Activated CD4-positive, alpha-beta T cell treated with anti-CD3 and anti-CD28 coated beads for 24 hours (primary cell): ENCODE measurements at places on chromosomes 2 and 18.
A peak's percentile ranks its signal among the peaks of the same experiment; 100 is the strongest.

GRCh38 chr18:6505498-6505875 is 90.8 kb upstream of the L3MBTL4 start:
- no peak for DNase-seq

GRCh38 chr2:46663614-46664013 is 184.2 kb downstream of the TMEM247 start:
- no peak for DNase-seq

DNA sequence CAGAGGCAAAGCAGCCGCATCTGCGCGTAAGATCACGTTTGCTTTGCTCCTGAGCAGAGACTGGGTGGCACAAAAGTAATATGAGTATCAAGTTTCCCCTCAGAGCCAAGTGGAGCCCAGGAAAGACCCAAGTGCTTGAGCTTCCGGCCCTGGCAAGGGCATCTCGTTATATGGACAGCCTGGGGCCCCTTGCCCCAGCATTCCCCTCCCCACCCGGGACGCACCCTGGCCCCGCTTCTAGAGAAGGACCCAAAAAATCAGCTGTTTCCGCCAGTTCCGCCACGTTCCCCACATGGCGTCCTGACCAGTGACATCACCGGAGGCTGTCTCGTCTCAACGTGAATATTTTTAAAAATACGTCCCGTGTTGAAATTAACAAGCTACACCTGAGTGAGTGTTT is 135.1 kb downstream of the NFATC1 start:
- DNase-seq: no peak

DNA sequence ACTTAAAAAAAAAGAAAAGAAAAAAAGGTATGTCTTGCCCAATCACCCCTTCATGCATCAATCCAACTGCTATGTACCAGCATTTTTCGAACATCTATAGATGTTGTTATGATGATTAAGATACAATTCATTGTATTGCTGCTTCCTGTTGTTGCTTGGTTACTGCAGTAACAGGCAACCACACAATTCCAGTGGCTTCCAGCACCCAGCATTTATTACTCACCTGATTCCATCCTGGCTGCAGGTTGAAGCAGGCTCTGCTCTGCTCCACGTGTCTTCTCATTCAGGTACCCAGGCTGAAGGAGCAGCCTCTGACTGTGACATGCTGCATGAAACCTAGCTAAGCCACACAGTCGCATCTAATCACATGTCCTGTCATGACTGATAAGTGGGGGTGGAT is 196.9 kb downstream of the INO80D start:
- DNase-seq: no peak

DNA sequence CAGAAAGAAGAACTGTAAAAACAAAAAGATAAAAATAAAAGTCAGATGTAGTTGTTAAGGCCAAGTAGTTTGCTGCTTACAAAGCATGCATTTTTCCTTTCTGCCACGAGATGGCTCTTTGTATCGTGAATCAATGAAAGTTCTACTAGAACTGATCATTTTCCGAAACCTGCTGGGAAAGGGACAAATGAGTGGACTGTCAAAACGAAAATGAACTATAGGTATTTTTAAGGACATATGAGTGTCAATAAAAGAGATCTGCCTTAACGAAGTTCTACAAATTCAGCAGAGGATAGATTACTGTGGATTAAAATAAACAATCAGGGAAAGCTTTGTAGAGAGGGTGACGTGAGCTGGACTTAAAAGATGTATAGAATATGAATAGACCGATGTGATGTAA is 15.0 kb upstream of the ELOA2 start:
- DNase-seq: no peak

DNA sequence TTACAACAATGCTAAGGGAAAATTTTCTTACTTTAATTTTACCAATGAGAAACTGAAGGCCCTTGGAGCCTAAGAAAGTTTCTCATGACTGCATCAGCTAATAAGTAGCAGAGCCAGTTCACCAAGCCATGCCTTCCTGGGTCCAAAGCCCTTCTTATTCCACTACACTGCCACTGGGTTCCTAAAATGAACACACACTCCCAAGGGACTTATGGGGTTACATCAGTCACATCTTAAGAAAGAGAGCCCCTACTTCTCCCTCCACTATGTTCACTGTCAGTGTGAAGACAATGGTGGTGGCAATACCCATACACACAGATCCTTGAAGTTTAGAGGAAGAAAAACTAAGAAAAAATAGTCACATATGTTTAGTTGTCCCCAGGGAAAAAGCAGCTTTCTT is 20.6 kb downstream of the MBD2 start:
- no peak for DNase-seq

DNA sequence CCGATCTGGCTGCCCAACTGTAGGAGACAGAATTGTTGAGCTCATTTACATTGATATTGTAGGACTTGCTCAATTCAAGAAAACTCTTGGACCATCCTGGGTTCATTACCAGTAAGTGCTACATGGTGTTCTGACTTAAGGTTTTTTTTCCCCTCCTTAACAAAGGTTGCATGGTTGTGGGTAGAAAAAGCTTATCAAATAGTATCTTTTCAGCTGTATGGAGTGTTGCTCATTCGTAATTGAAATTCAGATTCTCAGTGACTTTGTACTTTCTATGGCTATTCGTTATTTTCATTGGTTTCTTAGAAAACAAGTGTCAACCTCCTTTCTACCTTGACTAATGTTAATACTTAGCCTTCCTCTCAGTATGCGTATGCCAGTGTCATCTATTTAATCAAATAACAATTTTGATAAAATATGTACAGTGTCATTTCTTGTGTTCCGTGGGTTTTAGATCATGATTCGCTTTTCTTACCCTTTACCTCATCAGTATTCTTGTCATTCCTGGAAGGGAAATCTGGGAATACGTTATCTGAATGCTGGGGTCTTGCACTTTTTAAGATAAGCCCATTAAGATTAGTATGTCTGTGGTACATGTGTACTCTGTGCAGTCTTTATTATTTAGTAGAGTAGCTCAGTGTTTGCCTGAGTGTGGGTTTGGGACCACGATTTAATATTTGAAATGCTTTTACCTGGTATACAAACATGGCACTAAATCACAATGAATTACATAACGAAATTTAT is 91.3 kb downstream of the MGAT5 start:
- no peak for DNase-seq

DNA sequence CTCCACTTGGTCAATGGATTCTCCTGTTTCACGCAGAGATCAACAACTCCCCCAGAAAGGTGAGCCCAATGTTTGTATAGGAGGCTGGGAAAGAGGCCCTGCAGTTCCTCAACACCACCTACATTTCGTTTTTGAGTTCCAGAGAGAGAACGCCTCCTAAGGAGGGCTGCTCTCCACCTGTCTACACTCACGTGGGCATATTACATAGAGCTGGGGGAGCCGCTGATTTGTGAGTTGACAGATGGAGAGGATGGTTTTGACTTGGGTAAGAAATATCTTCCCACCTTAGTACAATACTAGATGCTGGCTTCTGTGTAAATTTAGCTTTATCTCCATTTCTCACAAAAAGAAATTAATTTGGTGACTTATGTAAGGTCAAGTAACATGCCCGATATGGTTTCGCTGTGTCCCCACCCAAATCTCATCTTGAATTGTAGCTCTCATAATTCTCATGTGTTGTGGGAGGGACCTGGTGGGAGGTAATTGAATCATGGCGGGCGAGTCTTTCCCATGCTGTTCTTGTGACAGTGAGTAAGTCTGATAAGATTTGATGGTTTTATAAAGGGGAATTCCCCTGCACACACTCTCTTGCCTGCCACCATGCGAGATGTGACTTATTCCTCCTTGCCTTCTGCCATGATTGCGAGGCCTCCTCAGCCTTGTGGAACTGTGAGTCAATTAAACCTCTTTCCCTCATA is 274.5 kb upstream of the PXDN start:
- no peak for DNase-seq

GRCh38 chr2:16664809-16665747 is 556 bp downstream of the CYRIA start:
- DNase-seq: no peak

GRCh38 chr2:225434014-225434413 is 34.5 kb downstream of the NYAP2 start:
- no peak for DNase-seq

DNA sequence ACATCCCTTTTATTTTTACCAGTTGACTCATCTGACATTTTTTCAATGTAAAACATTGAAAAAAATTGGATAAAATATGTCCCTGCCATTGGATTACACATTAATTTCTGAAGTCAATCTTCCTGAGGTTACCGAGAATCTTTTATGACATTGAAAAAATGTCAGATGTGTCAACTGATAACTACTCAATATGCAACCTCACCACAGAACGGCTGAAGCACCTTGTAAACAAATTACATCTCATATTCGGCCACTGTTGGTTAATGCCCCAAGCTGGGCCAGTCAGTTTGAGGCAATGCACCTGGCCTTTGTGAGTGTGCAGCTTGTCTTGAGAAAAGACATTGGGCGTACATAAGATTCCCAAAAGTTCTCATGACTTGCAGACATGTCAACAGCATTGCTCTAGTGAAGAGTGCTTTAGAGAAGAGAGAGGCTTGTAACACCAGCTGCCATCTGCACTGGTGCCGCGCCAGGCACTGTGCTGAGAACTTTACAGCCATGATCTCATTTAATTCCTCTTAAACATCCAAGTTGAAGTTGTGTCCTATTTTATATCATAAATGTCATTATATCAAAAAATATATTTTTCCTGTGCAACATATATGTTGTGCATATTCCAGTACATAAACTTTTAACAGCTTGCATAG is 112.7 kb upstream of the SLC35G4 start:
- no peak for DNase-seq

- no peak for DNase-seq
Observed at GRCh38 chr2:68905116-68905515, 33.9 kb upstream of the BMP10 start.

DNA sequence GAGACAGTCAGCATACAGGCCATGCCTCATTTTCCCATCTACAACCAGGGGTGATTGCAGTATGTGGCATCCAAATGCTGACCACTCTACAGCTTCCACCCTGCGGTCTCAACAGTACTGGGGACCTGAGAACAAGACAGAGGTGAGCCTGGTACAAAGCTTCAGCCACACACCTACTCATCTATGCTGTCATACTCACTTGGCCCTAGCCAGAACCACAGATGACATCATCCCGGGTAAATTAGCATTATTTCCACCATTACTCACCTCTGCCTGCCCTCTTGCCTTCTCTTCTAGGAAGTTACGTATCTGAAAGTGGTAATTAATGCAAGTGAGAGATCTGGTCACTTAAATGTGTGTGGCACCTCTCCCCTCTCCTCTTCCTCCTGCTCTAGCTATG is 208.2 kb upstream of the ARL4C start:
- DNase-seq: no peak

GRCh38 chr2:199216253-199216652 is 241.5 kb downstream of the SATB2 start:
- no peak for DNase-seq

DNA sequence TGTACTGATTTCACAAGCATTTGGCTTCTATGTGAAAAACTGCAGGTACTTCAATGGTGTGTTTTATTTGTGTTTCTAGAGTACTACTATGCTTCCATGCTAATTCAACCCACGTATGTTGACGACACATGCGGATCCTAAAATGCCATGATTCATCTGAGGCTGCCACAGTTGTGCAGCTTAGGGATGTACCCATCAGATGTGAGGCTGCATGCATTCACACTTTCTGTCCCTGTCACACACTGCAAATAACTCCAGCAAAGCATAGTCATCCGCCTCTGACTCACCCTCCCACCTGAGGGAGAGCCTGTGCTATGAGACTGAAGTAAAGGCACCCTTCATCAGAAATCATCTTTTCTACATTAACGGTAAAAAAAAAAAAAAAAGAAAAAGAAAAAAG is 22.1 kb upstream of the SERTAD2 start:
- peak; percentile 52 for DNase-seq

DNA sequence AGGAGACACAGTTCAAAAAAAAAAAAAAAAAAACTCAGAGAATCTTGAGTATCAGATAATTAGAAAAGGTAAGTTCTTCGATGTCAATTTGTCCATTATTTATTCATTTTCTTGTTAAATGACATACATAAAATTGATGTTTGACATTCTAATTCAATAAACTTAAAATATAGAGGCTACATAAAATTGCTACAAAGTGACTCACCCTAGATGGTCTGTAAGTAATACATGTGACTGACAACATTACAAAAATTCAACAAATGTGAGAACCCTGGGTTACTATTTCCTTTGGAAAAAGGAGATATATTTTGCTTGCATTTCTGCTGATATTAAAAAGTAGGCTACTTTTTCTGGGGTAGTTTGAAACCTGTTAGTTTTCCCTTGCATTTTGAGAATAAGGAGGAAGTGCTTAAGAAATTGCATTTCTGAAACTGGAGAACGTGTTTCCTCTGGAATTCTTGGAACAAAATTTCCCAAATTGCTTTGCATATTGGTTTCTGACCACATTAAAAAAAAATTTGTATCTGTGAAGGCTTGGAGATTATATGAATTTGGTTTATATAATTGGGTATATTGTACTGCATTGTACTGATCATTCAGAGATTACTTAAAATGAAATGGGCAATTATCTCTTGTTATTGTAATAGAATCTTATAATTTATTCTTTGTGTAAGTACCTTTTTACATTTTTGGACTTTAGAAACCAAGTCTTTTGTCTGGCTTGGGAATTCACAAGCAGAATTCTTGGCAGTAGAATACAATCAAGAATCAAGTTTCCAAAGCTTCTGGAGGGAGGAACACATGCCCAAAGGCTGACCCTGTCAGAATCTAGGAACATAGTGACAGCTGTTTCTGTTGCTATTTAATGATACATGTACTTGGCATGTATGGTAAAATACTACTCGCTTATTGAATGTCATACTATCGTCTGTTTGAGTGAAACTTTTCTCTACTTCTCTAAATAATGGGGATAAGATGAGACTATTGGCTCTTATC is 106.1 kb downstream of the DSEL start:
- DNase-seq: no peak

- no peak for DNase-seq
Observed at GRCh38 chr2:143686585-143687164, 557.5 kb downstream of the ARHGAP15 start.

- peak; percentile 33 for DNase-seq
Observed at GRCh38 chr18:7566567-7567473, at the start of gene PTPRM. Gene PTPRM (plus strand): TSS chr18:7567316. CDS start chr18:7567819, 503 bp downstream.

- no peak for DNase-seq
Observed at GRCh38 chr2:44686561-44686960, 254.9 kb upstream of the SIX3 start.

GRCh38 chr2:114009205-114009944 is 119.5 kb downstream of the ACTR3 start:
- no peak for DNase-seq

DNA sequence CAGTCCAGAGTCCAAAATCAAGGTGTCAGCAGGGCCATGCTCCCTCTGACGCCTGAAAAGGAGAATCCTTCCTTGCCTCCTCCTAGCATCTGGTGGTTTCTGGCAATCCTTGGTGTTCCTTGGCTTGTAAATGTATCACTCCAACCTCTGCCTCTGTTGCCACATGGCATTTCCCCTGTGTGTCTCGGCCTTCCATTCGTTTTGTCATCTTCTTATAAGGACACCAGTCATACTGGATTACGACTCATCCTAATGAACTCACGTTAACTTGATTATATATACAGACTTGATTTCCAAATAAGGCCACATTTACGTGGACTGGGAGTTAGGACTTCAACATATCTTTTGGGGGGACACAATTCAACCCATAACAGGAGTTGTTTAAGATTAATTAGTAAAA is 15.8 kb downstream of the PMAIP1 start:
- DNase-seq: no peak

GRCh38 chr2:113973810-113974209 is 83.9 kb downstream of the ACTR3 start:
- no peak for DNase-seq

- DNase-seq: no peak
Observed at GRCh38 chr2:74003494-74004211, 18.9 kb downstream of the TET3 start.

GRCh38 chr2:102276549-102277201 is 34.7 kb upstream of the IL1RL1 start:
- DNase-seq: no peak

GRCh38 chr18:63234841-63235240 is 84.7 kb downstream of the BCL2 start:
- no peak for DNase-seq
